Astrocyte of the hippocampus (primary cell): ENCODE measurements at places on chromosomes 1 and 21.

DNA sequence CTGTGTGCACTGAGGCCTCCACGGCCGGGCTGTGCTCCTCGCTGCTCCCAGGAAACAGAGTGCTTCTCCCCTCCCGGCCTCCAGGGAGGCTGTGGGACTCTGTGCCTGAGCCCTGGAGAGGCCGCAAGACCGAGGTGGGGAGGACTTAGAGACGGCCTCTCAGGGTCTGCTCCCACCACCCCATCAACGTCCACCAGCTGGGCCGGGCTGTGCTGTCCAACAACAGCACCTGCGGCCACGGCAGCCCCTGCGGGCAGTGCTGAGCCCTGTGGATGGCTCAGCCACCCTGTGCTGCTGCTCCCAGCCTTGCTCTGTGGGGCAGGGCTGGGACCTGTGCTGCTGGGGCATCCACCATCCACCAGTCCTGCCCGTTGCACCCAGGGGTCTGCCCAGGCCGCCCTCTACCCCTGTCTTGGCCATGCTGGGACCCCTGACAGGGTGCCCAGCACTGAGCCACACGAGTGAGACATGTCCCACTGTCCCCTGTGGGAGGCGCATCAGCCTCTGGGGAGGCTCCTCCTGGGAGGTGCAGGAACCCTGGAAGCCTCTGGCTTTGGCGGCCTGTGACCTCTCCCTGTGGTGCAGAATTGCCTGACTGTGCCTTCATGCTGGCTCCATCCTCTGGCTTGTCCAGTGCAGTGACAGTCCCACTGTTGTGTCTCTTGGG is 31.2 kb upstream of the LRRC3 start:
- DNase-seq: no peak

DNA sequence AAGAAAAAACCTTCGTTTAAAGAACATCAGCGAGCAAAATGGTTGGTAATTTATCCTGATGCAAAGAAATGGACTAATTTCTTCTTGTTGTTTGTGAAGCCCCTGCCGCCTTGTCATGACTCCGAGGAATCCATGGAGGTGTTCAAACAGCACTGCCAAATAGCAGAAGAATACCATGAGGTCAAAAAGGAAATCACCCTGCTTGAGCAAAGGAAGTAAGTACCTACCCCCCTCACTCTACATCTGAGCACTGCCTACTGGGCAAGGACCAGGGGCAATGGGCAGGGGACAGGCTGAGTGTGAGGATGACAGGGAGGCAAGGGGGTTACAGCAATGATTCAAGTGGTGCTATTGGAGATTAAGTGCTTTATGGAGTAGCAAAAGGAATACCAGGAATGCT is 29.4 kb downstream of the MAP3K7CL start:
- no peak for DNase-seq

GRCh38 chr1:226671277-226671676 is 67.8 kb downstream of the ITPKB start:
- no peak for DNase-seq

DNA sequence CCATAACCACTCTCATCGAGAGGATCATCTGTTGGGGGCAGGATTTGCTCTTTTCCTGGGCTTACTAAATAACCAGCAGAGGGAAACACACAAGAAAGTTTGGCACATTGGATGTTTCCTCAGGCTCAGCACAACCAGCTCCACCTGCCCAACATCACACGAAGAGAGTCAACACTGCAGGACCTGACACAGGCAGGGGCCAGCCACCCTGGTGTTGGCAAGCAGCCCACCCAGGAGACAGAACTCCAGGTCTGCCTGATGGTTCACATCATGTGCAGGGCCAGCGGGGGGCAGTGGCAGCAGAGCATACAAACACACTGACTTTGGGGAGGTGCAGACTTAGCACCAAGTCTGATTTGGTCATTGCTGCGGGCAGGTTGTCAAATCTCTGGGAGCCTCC is 182.3 kb upstream of the GALNT2 start:
- DNase-seq: no peak

- no peak for DNase-seq
Measured at GRCh38 chr1:172887162-172887561, 163.6 kb downstream of the TNFSF18 start.
